ENCODE measurements at places on chromosomes 7 and 10. TPM values are rescaled to one million over a fixed set of nuclear protein-coding genes. Genes with fewer than 3 reads are reported as not detected.

MUC12 gene
- total RNA-seq, result 331 TPM

DRGX gene
- total RNA-seq, result not detected

DNA sequence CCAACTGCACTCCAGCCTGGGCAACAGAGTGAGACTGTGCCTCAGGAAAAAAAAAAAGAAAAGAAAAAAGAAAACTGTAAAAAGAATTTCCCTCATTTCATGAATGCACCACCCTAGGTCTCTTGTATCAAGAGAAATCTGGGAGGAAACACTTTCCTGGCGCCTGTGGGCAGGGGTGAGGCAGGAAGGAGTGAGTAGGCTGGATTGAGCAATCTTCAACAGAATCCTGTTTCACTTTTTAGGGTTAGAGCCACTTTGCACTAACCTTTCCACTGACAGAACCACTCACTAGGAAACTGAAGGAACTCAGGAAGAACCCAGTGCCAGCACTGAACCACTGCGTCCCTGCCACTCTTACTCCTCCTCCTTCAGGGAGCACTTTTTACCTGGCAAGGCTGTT, 282.1 kb downstream of the CCDC3 start:
- H3K36me3 ChIP-seq, result no peaks in the 10 kb centered on the region
- H3K27ac ChIP-seq, result no peak overlapping the region
- peak; percentile 63 for DNase-seq
- no peaks in the 10 kb centered on the region for H3K27me3 ChIP-seq
- H3K4me3 ChIP-seq, result no peak overlapping the region

GRCh38 chr10:78377356-78377755, 343.7 kb downstream of the RPS24 start:
- no peaks in the 10 kb centered on the region for H3K4me1 ChIP-seq
- no peak overlapping the region for H3K4me3 ChIP-seq
- no peaks in the 10 kb centered on the region for H3K36me3 ChIP-seq
- H3K27ac ChIP-seq, result no peak overlapping the region
- H3K27me3 ChIP-seq, result no peaks in the 10 kb centered on the region

DNA sequence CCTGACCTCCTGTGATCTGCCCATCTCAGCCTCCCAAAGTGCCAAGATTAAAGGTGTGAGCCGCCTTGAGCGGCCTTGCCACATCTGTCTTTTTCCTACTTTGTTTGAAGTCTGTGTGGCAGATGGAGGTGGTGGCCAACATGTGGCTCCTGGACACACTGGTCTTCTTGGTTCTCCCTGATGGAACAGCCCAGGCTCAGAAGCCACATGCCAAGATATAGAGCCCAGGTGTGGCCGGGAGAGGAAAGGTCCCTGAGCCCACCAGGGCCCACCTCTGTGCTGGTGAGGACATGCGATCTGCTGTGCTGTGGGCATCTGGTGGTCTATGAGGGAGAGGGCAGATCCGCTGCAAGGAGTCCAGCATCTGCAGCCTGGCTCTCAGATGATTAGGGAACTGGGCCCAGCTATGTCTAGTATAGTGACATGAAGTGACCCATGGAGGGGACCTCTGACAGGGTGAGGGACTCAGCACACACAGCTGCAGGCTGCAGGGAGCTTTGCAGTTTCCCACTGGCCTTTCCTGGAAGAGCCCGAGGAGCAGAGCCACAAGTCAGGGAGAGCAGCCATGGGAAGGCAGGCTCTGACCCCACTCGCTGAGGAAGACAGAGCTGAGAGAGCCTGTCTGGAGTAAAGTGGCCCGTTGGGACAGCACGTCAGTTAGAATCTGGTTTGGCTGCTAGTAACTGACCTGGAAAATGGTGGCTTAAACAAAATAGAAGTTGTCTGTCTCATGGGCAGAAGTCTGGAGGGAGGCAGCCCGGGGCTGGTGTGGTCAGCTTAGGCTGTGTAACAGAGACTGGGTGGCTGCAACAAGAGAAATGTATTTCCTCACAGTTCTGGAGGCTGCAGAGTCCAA, 25.9 kb downstream of the ADCY1 start:
- peak; percentile 11 for DNase-seq
- no peak overlapping the region for H3K27ac ChIP-seq
- no peaks in the 10 kb centered on the region for H3K27me3 ChIP-seq
- no peaks in the 10 kb centered on the region for H3K36me3 ChIP-seq

All from colonic mucosa (tissue), 4 donors.